A549 treated with CpdA at 1 μM for 4 hours (cell line): ENCODE measurements at places on chromosomes 11 and 22. TPM values are rescaled to one million over a fixed set of nuclear protein-coding genes. Genes with fewer than 3 reads are reported as not detected.

OR2AG1 gene
- total RNA-seq, result not detected in 5 replicates

LRP4 gene
- 6.6 to 9.0 TPM (median 8.3 TPM) in 5 replicates for total RNA-seq

IFT27 gene
- total RNA-seq, result 13.9 to 25.6 TPM (median 24.1 TPM) in 5 replicates

CSRP3 gene
- not detected in 5 replicates for total RNA-seq

PNPLA5 gene
- 0.06 TPM in 1 of 5 replicates, not detected in the others for total RNA-seq

PYGM gene
- total RNA-seq, result 0.23 to 0.79 TPM (median 0.29 TPM) in 5 replicates

SHISA8 gene
- 0.13 to 0.19 TPM (median 0.15 TPM) in 4 of 5 replicates, not detected in the other for total RNA-seq

KDM4E gene
- total RNA-seq, result not detected in 5 replicates

DDIAS gene
- total RNA-seq, result 16.9 to 21.9 TPM (median 18.7 TPM) in 5 replicates

IL10RA gene
- total RNA-seq, result 0.05 to 0.08 TPM (median 0.05 TPM) in 4 of 5 replicates, not detected in the other

RHOG gene
- 82.2 to 115 TPM (median 110 TPM) in 5 replicates for total RNA-seq

MYOD1 gene
- total RNA-seq, result not detected in 5 replicates

AHNAK gene
- 153 to 206 TPM (median 176 TPM) in 5 replicates for total RNA-seq

SPI1 gene
- total RNA-seq, result 0.11 TPM in 1 of 5 replicates, not detected in the others

ANO5 gene
- 1.5 to 2.3 TPM (median 1.7 TPM) in 5 replicates for total RNA-seq

PRODH gene
- 0.28 to 1.3 TPM (median 0.54 TPM) in 5 replicates for total RNA-seq

OSM gene
- total RNA-seq, result 0.02 to 0.09 TPM in 2 of 5 replicates, not detected in the others

KLHDC7B gene
- 0.02 to 0.05 TPM (median 0.05 TPM) in 3 of 5 replicates, not detected in the others for total RNA-seq

UBE2L6 gene
- 27.0 to 32.5 TPM (median 30.1 TPM) in 5 replicates for total RNA-seq

OR52I1 gene
- total RNA-seq, result not detected in 5 replicates

CHRNA10 gene
- 0.52 to 1.5 TPM (median 1.1 TPM) in 5 replicates for total RNA-seq

CRYBA4 gene
- not detected in 5 replicates for total RNA-seq

FZD4 gene
- total RNA-seq, result 1.1 to 1.7 TPM (median 1.3 TPM) in 5 replicates

SGSM1 gene
- total RNA-seq, result 0.17 to 0.68 TPM (median 0.38 TPM) in 5 replicates

SIAE gene
- total RNA-seq, result 13.4 to 14.9 TPM (median 14.2 TPM) in 5 replicates
